ENCODE measurements at places on chromosomes 5 and 9.

DNA sequence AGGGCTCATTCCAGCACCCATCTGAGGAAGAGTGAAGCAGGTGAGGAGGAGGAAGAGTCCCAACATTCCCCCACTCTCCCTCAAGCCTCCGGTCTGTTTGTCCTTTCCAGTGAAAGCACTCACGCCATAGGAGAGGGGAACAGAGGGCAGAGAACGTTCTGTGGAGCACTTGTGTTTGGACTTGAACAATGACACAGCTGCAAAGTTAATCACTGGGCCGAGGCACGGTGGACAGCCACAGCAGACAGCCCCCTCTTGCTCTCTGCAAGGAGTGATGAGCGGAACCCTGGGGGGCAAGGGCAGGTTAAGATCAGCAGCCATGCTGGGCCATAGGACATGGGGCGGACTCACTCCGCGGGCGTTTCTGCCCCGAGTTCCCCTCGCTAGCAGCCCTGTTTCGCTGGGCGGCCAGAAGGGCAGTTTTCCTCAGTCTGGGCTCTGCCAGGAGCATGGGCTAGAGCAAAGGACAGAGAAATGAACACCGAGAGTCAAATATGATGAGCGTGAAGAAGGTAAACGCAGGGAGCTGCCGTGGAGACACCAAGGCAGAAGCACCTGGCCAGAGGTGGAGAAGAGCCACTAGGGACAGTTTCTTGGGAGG, 185.7 kb downstream of the GAPVD1 start:
- DNase-seq = no peak

DNA sequence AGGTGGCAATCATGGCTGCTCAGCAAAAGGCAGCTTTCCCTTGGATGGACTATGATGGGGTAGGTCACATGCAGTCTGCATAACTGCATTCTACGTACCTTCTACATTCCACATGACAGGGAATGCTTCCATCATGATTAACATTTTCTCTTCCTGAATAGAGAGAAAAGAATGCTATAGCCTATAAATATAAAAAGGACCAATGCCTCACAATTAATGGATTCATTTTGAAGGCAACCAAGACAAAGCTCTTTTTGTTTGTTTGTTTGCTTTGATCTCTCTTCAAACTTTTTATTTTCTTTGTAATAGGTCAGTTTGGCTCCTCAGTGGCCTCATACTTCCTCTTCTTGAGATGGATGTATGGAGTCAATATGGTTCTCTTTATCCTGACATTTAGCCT, 201.3 kb downstream of the ALDH1A1 start:
- no peak for DNase-seq

GRCh38 chr9:32918628-32919027, 82.8 kb downstream of the APTX start:
- peak; percentile 3 for DNase-seq

GRCh38 chr9:120286530-120286929, 293.4 kb downstream of the CDK5RAP2 start:
- DNase-seq = no peak

- no peak for DNase-seq
Observed at GRCh38 chr9:137046088-137046787, at the start of gene NPDC1. Gene NPDC1, minus strand, starts transcription at chr9:137046177. Its CDS starts 188 bp downstream, at chr9:137045989.

Measured in iPS DF 19.7 (cell line).